Activated gamma-delta T cell (primary cell): ENCODE measurements at places on chromosomes 2 and 18.

DNA sequence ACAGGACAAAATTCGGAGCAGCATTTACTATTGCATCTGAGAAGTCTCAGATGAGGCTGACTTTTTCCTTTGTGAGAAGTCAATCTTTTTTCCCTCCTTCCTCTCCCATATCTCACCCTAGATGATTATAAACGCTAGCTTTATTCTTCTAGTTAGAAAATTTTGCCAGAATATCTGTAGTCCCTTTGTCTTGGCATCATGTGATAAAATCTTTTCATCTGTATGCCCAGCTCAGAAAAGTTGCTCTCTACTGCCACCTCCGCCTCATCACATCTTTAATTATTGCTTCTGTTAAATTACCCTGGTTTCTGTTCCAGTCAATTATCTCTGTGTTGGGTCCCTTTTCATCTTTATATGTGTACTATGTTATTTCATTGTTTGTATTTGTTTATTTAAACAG is 210.8 kb upstream of the SLC35G4 start:
- DNase-seq: no peak

DNA sequence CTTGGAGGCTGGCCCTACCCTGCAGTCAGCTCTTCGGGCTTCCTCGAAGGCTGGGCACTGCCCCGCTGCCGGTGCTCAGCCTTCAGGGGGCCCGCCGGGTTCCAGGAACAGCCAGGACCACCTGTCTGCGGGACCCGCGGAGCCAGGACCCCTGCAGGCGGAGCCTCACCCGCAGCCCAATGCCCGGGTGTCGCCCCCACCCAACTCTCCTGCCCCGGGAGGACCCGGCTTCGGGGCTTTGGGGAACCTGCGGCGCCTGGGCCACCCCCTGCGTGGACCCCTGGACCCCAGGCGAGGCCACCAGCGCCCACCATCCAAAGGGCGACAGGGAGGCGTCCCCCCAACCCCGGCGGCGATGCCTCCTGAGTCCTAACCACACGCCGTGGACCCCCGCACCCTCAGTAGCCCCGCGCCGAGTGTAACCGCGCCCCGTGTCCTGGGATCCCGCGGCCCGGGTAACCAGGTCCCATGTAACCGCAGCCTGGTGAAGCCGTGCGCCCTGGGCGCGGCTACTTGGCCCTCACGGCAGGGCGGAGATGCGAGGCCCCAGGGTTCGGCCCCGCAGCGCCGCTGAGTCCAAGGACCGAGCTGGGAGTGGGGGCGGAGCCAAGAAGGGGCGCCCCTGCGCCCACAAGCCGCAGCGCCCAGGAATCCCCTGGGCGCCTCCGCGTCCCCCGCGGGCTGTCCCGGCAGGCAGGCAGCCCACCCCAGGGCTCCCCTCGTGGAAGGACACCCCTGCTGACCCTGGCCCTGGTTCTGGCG is 11.0 kb upstream of the UBE2F start:
- peak; percentile 18 for DNase-seq

GRCh38 chr2:19021721-19022120 is 336.7 kb downstream of the OSR1 start:
- no peak for DNase-seq

GRCh38 chr2:215530191-215530968 is 94.5 kb upstream of the FN1 start:
- no peak for DNase-seq

DNA sequence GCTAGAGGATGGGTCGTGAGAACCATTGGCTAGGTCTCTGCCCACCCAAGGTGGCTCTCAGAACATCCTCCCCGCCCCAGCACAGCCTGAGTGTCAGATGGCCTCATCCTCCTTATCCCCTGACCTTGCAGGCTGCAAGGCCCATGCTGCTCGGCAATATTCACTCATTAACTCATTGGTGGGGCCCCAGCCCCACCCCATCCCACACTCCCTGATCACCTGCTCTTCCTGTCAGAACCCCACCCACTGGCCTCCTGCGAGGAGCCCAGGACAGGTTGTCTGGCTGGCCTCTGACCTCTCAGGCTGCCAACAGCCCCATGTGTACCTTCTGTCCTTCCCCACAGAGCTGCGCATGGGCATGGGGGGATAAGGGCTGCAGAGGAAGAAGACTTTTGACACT is 5.3 kb downstream of the ADCY3 start:
- DNase-seq: no peak
